ENCODE measurements at places on chromosomes 2 and 18.

DNA sequence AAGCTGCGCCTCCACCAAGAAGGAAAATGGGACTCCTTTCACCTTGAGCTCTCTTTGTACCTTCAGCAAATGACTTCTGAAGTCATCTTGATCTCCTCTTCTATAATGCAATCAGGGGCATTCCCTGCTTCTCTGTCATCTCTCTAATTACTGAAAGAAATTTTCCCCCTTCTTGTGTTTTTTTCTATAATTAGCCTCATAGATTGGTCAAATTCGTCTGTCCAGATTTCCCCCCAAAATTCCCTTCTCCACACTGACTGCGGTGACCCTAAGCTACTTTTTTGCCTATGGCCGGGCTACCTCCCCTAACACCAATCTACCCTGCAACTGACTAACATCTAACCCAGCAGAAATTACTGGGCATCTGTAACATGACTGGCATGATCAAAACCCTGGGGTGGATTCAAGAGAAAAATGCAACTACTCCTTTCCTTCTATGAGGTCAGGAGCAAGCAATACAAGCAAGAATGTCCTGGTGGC is 168.6 kb downstream of the BCL2 start:
- DNase-seq, result no peak

GRCh38 chr2:36147670-36148390 is 207.7 kb upstream of the CRIM1 start:
- no peak for DNase-seq

DNA sequence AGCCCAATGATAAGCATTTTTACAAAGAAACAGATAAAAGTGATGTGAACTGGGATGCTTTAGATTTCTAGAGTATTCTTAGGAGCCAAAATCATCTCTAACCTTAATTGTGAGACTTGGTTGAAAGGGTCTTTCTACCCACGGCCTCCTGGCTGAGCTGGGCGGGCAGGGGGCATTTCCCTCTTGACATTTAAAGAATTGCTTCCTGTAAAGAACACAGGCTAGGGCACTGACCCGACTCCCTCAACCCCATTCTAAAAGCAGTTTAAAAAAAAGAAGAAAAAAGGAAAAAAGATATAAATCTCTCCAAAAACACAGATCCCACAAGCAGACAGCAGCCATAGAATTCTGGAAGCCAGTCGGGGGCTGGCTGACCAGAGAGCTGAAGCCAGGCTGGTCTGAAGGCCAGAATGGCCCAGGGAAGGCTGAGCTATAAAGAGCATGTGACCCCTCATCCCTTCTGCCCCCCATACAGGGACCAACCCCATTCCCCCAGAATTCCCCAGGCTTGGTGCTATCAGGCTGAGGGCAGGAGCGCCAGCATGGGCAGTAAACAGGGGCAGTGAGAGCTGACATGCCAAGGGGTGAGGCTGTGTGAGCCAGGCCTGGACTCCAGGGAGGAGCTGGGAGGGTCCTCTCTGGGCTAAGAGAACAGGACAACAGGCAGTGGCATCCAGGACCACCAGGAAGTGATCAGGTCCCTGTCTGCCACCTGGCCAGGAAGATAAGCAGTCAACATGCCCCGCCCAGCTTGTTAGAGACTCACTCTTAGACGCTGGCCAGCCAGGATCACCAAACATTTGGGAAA is 188.5 kb downstream of the HDAC4 start:
- DNase-seq, result no peak

GRCh38 chr2:74525717-74526648 is at the start of gene DQX1:
DQX1 (minus strand) TSS chr2:74526231; CDS start chr2:74525729, 502 bp downstream.
- DNase-seq, result no peak

DNA sequence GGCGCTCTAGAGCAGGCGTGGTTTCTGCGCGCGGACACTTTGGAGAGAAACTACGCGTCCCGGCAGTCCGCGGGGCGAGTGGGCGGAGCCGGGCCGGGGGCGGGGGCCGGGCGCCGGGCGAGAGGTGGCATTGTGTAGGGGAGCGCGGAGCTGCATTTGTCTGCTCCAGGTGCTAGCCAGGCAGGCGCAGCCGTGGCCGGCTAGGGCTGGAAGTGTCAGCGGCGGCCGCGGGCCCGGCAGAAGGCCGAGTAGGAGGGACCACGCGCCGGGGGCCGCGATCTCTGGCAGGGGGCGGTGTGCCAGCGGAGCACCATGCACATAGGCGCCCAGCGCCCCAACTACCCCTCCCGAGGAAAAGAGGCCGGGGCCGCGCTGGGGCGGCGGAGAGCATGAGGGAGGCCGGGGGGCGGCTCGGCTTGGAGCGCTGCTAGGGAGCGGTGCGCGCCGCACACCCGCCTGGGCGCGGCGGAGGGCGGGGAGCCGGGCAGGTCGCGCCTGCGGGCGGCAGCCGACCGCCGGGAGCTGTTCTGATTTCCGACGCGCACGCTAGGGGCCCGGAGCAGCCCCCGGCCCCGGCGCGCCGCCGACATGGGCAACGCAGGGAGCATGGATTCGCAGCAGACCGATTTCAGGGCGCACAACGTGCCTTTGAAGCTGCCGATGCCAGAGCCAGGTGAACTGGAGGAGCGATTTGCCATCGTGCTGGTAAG is at the start of gene FMNL2:
Gene FMNL2, plus strand, starts transcription at position 159 of the 710 bp plus-strand sequence.
- peak; percentile 66 for DNase-seq

GRCh38 chr18:8373486-8373885 is 235.8 kb upstream of the RAB12 start:
- DNase-seq, result no peak

DNA sequence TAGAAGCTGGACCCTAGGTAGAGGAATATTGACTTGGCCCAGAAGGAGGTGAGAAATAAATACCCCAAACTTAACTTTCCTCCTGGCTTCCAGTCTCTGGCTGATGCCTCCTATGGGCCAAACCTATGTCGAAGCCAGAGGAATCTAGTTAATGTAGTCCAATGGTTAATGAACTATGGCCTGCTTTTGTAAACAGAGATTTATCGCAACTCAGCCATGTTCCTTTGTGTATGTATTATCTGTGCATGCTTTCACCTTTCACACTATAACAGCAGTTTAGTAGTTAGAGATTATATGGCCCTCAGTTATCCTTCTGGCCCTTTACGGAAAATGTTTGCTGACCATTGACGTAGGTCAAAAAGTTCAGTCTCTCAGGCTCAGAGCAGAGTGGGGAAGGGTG is 67.3 kb upstream of the BARD1 start:
- DNase-seq, result no peak

GRCh38 chr2:39513641-39514094 is 76.6 kb upstream of the MAP4K3 start:
- DNase-seq, result no peak

DNA sequence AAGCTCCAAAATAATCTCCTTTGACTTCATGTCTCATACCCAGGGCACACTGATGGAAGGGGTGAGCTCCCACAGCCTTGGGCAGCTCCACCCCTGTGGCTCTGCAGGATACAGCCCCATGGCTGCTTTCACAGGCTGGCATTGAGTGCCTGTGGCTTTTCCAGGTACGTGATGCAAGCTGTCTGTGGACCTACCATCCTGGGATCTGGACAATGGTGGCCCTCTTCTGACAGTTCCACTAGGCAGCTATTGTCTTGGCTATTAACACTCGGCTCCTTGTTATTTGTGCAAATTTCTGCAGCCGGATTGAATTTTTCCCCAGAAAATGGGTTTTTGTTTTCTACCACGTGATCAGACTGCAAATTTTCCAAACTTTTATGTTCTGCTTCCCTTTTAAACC is 634.2 kb downstream of the TSN start:
- DNase-seq, result no peak

Data from GM12892 (cell line).